ENCODE measurements at places on chromosomes 1 and 21.
A peak's percentile ranks its signal among the peaks of the same experiment; 100 is the strongest.

- DNase-seq, result no peak
Measured at GRCh38 chr1:147451628-147452027, 89.7 kb upstream of the BCL9 start.

- DNase-seq, result no peak
Measured at GRCh38 chr1:1423245-1423597, 2.1 kb upstream of the ANKRD65 start.

- peak; percentile 36 for DNase-seq
Measured at GRCh38 chr1:181062836-181063428, 25.6 kb upstream of the IER5 start.

DNA sequence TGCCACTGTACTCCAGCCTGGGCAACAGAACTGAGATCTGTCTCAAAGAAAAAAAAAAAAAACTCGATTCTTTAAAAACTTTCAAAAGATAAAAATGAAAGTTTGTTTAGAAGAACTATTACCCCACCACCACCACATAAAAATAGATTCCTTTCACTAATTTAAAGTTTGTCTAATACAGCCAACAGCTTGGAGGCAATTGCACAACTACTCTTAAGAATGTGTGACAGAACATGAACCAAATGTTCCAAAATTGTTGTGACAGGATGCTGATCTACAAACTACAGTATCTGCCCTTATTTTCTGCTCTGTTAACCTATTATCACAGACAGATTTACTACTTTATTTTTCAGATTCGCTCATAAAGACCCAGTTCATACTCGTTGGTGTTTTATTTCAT lies 5.5 kb upstream of the TGFBR3 start:
- DNase-seq, result no peak

GRCh38 chr1:170790651-170791071 lies 126.7 kb downstream of the PRRX1 start:
- no peak for DNase-seq

- no peak for DNase-seq
Measured at GRCh38 chr1:66542811-66543767, 9.1 kb downstream of the SGIP1 start.
